ENCODE measurements at places on chromosomes 16 and 17.

DNA sequence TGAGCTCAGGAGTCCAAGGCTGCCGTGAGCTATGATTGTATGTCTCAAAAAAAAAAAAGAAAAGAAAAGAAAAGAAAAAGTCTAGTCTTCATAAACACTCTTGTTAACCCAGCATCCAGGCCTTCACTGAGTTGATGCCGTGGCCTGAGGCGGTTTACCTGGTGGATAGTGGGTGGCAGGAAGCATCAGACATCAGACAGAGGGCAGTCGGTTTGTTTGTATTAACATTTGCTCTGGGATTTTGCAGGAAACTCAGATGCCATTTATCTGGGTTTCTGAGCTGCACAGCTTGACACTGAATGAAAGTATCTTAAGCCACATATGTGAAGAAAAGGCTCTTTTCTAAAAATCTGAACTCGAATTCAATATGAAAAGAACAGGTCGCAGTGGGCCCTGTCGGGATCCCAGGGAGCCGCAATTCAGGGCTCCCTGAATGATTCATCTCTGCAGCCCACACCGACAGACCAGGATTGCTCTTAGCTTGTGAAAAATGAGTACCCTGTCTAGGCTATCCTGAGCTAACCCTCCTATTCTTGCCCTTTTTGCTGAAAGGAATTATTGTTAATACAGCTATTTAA, 1.1 kb upstream of the DBNDD1 start:
- no peak for DNase-seq

- peak; percentile 16 for DNase-seq
Measured at GRCh38 chr16:80084614-80085013, 456.2 kb upstream of the DYNLRB2 start.

- DNase-seq, result no peak
Measured at GRCh38 chr16:24552705-24553246, 13.4 kb downstream of the RBBP6 start.

DNA sequence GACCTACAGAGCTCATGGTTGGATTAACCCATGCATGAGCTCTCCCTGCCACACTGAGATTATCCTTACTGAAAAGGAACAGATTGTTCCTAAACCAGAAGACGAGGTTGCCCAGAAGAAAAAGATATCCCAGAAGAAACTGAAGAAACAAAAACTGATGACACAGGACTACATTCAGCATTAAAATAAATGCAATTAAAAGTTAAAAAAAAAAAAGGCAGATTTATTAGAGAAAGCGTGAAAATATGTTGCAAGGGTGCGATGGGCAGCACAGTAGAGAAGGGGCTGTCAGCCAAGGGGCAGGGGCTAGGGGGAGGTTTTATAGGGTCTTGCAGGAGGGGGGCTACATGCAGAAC, 40.2 kb upstream of the BPTF start:
- DNase-seq, result no peak

DNA sequence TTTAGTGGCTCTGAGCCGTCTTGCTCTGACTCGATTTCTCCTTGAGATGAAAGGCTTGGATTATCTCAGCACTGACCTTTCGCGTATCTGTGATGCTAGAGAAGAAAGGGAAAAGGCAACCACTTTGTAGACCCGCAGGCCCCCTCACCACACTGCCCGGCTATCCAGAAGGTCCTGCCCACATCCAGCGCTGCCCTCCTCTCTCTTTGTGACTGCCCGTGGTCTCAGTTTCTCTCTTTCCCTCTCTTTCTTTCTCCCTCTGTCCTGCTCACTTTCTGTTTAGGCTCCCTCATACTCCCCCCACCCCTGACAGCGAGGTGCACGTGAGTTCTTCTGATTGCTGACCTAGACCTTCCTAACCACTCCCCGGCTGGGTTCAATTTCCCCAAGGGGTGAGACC, 12.8 kb upstream of the TBX21 start:
- no peak for DNase-seq

DNA sequence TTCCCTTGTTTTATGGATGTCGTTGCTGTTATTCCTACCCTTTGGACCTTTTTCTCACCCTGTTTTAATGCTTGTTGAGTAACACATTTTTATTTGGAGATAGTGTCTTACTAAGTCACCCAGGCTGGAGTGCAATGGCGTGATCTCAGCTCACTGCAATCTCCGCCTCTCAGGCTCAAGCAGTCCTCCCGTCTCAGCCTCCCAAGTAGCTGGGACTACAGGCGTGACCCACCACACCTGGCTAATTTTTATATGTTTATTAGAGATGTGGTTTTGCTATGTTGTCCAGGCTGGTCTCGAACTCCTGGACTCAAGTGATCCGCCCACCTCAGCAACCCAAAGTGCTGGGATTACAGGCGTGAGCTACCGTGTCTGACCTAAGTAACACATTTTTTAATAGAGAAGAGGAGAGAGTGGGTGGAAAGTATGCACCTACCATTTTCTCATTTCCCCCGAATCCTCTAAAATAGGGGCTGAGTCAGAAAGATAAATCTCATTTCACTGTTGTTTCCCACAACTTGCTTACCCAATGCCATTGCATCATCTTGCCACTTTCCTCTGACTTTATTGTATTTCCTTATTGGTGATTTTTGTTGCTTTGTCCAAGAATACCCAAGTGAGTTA, 7.0 kb downstream of the DHX40 start:
- DNase-seq, result no peak

- peak; percentile 92 for DNase-seq
Measured at GRCh38 chr17:76385892-76386786, 1.7 kb downstream of the SPHK1 start.

- peak; percentile 3 for DNase-seq
Measured at GRCh38 chr16:19380328-19380727, 37.4 kb upstream of the TMC5 start.

- DNase-seq, result no peak
Measured at GRCh38 chr16:20883554-20884239, 16.5 kb downstream of the DCUN1D3 start.

GRCh38 chr17:77531641-77532040, 390.9 kb downstream of the SEC14L1 start:
- DNase-seq, result no peak

DNA sequence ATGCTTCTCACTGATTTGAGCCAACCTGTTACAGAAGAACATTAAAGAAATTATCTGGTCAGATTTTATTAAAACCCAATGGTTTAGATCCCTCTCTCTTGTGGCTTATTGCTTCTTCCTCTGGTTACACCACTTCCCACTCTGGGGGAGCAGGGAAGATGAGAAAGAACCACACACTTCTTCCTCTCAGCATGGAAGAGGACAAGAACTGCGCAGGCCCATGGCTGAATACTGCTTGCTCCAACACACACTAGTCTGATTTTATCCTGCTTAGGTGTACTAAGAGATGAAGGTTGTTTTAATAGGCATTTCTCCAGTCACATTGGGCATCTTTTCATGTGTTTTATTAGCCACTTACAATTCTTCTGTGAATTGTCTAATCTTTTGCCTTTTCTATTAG, 27.6 kb downstream of the MAP3K3 start:
- DNase-seq, result no peak

DNA sequence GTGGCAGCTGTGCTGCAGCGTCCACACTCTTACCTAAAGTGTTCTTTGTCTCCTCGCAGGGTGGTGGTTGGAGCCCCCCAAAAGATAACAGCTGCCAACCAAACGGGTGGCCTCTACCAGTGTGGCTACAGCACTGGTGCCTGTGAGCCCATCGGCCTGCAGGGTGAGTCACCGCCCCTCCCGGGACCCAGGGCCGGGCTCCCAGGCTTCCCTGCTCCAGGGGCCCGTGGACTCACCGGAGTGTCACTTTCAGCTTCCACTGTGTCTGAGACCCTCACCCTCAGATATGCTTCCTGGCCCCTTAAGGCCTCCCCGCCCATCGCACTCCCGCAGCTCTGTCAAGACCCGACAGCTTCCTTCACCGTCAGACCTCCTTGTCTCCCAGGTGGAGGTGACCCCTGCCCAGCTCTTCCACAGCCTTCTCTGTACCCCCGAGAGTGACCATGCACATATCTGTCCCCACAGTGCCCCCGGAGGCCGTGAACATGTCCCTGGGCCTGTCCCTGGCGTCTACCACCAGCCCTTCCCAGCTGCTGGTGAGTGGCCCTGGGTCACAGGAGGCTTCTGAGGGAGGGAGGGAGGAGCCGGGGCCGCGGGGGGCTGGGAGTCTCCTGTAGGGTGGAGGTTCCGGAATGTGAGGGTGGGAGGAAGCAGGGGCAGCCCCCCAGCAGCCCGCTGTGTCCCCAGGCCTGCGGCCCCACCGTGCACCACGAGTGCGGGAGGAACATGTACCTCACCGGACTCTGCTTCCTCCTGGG, 1.8 kb downstream of the ITGAX start:
- no peak for DNase-seq

DNA sequence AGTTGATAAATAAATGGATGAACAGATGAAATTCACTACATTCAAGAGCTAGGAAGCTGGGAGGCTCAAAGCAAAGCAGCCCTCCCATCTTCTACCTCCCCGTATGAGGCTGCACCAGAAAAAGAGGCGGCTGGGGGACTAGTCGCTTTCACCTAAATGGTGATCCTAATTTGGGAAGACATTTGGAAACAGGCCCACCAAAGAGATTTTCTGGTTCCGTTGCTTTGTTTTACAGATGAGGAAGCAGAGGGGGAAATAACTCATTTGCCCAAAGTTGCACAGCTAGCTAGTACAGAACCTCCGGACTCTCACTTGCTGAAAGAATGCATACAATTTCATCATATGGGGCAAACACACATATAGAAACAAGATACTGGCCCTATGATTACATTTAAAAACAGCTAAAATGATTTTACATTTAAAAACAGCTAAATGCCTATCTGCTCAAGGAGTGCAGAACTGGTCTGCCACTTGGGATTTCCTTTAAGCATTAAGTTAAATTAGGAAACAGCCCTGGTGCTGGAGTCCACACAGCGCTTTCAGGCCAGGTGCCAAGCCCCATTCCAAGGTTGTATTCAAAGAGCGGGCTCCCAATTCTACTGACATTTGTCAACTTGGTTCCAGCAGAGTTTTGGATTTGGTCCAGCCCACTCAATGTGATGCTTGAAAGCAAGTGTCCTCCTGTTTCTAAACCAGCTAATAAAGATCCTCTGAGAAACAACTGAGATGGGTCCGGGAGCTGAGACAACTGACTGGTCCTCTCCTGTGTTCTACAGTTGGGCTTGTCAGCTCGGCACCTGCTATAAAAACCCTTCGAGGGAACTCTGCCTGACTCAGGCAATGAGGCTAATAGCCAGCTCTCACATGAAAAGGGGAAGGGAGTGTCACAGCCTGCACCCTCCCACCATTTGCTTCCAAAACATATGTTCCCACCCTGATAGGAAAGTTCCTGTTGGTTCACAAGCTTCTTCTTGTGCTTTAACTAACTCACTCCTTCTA, 11.7 kb downstream of the ERN1 start:
- DNase-seq, result no peak

DNA sequence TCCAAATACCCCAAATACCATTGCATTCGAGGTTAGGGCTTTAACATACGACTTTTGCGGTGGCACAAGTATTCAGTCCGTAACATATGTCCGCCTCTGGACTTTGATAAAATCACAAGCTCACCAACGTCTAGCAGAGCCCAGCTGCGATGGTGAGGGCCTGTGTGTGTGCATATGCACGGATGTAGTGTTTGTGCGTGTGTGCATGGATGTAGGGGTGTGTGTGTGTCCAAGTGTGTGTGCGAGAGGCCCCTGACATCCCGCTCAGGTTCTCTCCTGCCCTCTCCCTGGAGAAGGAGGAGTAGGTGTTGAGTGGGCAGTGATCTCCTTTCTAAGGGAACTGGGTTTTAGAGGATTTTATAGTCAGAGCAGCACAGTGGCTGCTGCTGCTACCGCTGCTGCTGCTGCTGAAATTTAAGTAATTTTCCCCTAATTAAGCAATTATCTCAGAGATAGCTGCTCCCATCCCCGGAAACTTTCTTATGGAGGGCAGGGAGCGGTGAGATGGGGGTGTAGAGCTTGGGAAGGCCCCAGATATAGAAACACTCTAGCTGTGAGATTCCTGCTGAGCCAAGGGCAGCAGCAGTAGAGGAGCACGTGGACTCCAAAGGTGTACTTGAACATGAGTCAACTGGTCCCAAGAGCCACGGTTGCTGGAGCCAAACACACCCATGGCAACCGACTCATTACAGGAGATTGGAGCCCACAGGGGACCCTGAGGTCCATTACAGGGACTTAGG, 121.7 kb upstream of the SDK2 start:
- no peak for DNase-seq

DNA sequence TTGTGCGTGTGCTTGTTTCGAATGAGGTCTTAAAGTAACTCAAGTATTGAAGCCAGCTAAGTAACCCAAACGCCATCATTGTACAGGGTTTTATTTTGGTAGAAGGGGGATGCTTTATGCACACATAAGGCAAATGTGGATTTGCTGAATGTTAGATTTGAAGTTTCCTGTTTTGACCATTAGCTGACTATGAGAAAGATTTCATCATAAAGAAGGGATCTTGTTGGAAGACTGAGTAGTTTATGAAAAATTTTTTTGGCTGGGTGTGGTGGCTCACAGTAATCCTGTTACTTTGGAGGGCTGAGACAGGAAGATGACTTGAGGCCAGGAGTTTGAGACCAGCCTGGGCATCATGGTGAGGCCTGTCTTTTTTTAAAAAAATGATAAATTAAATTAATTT, 10.0 kb upstream of the ZFP3 start:
- DNase-seq, result no peak

- no peak for DNase-seq
Measured at GRCh38 chr17:57928928-57929327, 26.3 kb downstream of the CUEDC1 start.

DNA sequence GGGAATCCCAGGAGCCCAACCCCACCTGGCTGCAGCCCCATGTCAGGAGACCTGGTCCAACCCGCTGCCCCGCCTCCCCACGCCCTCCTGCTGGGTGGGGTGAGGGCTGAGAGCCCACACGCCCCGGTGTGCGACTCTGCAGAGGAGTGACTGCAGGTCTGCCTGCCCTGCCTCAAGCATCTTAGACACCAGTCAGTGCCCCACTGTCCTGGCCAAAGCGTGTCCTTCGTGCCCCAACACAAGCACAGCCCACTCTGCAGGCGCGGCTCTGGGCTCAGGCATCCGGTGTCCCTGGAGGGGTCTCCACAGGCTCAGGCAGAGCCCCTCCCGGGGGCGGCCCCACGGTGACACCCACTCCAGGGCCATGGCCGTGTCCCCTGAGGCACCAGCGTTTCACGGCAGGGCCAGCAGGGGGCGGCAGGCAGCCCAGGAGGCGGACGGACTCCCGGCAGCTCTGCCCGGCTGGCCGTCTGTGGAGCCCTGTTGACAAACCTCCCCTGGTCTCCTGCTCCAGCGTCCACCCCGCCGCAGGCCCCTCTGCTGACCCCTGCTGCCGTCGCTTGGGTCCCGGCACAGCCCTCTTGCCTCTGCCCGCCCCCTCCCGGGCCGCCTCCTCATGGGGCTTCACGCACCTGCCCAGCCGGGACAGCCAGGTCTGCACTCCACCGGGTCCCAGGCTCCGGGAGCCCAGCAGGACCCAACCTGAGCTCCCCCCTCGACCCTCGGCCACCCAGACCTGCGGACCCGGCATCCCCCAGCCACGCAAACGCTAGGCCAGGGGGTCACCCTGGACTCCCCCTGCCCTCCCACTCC, 8.6 kb upstream of the UBE2I start:
- peak; percentile 78 for DNase-seq
